Naive B cell (primary cell): ENCODE measurements at places on chromosomes 2 and 18. TPM values are rescaled to one million over a fixed set of nuclear protein-coding genes. Genes with fewer than 3 reads are reported as not detected.

GRCh38 chr2:41167014-41167413 lies 715.1 kb upstream of the SLC8A1 start:
- H3K27me3 ChIP-seq: no peaks in the 10 kb centered on the region
- no peaks in the 10 kb centered on the region for H3K36me3 ChIP-seq
- no peak overlapping the region for H3K27ac ChIP-seq

DNA sequence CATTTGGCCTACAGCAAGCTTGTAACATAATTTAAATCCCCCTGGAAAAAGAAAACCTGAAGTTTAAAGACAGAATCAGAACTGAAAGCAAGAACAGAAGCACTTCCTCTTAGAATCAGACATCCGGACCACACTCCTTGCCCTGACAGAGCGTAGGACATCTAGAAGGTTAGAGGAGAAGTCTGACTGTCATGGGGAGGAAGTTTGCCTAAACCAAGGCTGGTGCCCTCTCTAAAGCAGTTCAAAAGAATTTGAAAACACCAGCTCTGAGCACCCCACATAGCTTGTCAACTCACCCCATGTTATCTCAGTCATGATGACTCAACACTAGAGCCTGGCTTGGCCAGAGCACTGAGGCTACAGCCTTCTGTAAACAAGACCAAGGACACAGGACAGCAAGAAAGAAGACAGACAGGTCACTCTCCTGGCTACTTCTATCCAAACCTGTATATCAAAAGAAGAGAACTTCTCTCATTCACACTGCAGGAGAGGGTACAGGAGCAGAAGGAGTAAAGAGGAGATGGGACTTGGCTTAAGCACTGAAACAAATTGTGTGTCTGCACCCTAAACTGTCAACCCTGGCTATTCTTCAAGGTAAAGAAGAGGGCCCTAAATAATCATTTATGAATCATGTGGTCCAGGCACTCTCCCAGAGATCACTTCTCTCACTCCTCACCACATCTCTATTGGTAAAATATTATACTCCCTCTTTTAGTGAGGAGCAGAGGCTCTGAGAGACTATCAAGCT lies 198.6 kb downstream of the MEMO1 start:
- H3K27me3 ChIP-seq: no peaks in the 10 kb centered on the region
- H3K36me3 ChIP-seq: no peaks in the 10 kb centered on the region
- DNase-seq: peak; percentile 39
- peak overlapping the region; percentile 34 for H3K4me3 ChIP-seq

- no peaks in the 10 kb centered on the region for H3K27me3 ChIP-seq
- DNase-seq: peak; percentile 79
- peaks cover 7% of the 10 kb centered on the region for H3K36me3 ChIP-seq
These were observed 51.3 kb downstream of the ACSL3 start for GRCh38 chr2:222912117-222912516.

- H3K4me1 ChIP-seq: no peaks in the 10 kb centered on the region
- no peak for DNase-seq
- H3K4me3 ChIP-seq: no peak overlapping the region
- no peak overlapping the region for H3K27ac ChIP-seq
- peaks cover 5% of the 10 kb centered on the region for H3K27me3 ChIP-seq
These were observed 37.6 kb downstream of the NXPH2 start for GRCh38 chr2:138742441-138743057.

- no peaks in the 10 kb centered on the region for H3K4me1 ChIP-seq
- no peak for DNase-seq
- H3K36me3 ChIP-seq: no peaks in the 10 kb centered on the region
- no peak overlapping the region for H3K4me3 ChIP-seq
- no peaks in the 10 kb centered on the region for H3K27me3 ChIP-seq
These were observed 318.8 kb upstream of the THUMPD2 start for GRCh38 chr2:40097691-40098385.

- no peak for DNase-seq
- no peak overlapping the region for H3K27ac ChIP-seq
- H3K27me3 ChIP-seq: peaks cover 17% of the 10 kb centered on the region
- H3K4me3 ChIP-seq: no peak overlapping the region
- H3K36me3 ChIP-seq: no peaks in the 10 kb centered on the region
- peaks cover 16% of the 10 kb centered on the region for H3K4me1 ChIP-seq
These were observed 68.4 kb upstream of the PPP1CB start for GRCh38 chr2:28683100-28683706.

OSR1 gene
- not detected for polyA plus RNA-seq
